Stimulated activated CD4-positive, alpha-beta T cell treated with anti-CD3 and anti-CD28 coated beads, TNF-alpha, amount 100 ng/mL, for 24 hours (primary cell): ENCODE measurements at places on chromosomes 2 and 18.

DNA sequence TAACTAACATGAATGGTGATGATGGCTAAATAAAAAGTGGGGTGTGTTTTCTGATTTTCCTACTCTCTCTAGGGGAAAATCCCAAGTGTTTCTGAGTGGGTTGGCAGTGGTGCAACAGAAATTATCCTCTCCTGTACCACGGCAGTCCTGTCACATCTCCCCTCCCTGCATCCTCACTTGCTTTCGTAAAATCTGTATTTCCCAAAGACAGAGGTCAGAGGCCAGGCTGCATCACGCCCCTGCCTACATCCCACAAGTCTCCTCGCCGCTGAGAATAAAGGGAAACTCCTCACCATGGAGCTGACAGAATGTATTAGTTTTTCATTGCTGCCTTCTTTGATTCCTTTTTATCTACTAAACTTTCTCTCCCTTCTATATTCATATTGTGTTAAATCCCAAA lies 13.1 kb downstream of the FBLN7 start:
- no peak for DNase-seq

DNA sequence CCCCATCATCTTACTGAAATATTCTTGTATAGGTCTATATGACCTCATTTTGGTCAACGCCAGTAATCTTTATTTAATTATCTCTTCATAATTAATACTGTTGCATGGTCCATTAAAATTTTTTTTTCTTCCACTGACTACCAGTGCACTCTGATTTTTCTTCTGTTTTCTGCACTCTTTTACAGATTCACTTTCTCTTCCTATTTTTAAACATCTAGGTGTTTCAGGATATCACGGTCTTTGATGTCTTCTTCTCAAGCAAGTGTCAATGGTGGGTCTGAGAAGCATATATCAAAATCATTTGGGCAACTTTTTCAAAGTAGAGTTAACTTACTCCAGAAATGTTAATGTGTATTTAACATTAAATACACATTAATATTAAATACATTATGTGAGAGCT lies 51.4 kb downstream of the CCDC141 start:
- DNase-seq: no peak

- DNase-seq: no peak
These were observed 112.3 kb downstream of the PXDN start for GRCh38 chr2:1632002-1632348.

DNA sequence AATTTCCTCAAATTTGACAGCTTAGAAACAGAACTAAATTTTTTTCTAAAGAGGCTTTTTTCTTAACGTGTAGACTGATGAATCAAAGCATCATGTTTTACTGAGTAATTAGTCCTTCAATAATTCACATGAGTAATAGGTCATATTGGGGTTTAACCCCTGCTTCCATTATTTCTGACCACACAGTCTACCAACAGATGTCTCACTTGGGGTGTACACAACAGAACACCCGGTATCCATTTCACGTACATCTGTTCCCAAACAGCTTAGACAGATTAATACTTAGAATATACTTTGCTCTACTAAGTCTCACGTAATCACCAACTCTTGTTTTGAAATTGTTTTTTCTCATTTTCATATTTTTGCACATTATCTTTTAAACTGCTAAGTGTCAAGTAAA lies 14.8 kb downstream of the CERKL start:
- no peak for DNase-seq

DNA sequence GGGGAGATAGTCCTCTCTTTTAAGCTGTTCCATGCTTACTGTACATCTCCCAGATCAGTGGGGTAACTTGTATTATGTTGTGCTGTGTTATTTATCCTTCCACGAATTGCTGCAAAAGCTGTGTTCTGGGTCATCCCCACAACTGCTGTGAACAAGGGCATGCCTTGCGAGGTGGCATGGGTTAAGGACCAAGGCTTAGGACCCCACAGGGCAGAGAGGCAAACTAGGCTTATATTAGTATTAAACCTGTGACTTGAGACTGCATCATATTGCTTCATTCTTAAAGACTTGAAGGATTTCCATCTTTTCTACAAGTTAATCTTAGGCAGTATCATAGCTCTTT lies 19.9 kb downstream of the RND3 start:
- no peak for DNase-seq

DNA sequence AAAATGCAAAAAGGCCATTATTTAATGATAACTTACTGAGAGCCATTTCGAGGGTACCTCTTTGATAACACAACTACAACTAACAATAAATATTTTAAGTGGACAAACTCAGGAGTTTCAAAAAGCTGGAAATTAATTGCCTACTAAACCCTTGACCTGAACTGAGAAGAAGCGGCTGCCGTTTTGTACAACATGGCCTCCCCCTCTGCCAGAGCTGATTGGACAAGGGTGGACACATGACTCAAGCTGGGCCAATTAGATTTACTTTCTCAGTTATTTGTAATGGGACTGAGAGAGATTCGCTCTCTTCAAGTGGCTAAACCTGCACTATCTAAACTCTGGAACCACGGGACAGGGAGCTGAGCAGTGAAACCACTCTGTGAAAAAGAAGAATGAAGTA lies 135.9 kb upstream of the SERPINE2 start:
- no peak for DNase-seq

- DNase-seq: no peak
These were observed 20.4 kb downstream of the RNF144A start for GRCh38 chr2:6937582-6937981.

GRCh38 chr2:85547089-85547858 lies 8.3 kb downstream of the MAT2A start:
- DNase-seq: no peak

GRCh38 chr2:238421695-238422035 lies 5.1 kb upstream of the ASB1 start:
- no peak for DNase-seq

- DNase-seq: no peak
These were observed 105.0 kb downstream of the SH3BP4 start for GRCh38 chr2:235056768-235057167.

DNA sequence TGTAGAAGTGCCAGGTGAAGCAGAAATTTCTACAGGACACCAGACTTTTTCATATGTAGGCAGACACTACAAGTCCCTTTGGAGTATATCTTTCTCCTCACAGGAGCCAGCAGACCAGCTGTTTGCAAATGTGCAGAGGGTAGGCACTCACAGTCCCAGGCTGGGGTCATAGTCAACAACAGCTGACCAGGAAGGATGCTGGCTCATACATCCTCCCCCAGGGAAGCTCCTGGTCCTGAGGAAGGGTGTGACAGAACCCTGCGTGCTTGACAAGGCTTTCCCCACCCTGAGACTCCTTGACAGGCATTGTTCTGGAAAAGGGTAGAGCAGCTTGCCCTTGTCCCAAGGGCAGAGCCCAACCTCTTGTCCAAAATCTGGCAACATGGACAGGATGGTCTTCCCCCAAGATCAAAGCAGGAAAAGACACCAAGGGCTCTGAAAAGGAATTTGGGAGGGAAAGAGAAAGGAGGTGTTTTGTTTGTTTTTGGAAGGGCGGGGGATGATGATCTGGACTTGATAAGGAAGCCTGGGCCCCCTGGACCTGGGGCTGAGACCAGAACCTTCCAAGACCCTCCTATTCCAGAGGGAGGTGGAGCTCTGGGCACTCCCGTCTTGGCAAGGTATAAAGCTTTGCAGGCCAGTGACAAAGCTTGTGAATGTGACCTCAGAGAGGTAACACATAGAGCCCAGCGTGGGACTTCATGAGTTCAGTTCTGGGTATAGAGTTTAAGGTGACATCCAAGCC lies 87.1 kb downstream of the GFPT1 start:
- no peak for DNase-seq

GRCh38 chr2:217834057-217834620 lies 168.7 kb downstream of the TNS1 start:
- DNase-seq: no peak

DNA sequence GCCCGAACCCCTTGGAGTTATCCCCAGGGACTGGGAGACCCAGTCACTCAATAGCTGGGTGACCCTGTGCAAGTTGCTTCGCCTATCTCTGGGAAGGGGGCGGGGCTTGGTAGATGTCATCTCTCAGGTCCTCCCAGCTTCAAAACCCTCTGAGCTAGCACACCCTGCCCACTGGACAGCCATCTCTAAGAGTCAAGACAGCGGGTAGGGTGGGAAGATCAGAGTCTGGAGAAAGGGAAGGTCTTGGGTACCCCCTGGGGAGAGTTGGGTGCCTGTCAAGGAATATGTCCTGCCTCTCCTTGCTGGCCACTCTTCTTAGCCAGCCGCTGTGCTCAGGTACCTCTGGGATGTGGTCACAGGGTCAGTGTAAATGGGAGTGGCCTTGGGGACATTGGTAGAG lies 8.0 kb downstream of the GLI2 start:
- no peak for DNase-seq

- DNase-seq: no peak
These were observed 8.2 kb upstream of the CIB4 start for GRCh38 chr2:26649322-26649721.

DNA sequence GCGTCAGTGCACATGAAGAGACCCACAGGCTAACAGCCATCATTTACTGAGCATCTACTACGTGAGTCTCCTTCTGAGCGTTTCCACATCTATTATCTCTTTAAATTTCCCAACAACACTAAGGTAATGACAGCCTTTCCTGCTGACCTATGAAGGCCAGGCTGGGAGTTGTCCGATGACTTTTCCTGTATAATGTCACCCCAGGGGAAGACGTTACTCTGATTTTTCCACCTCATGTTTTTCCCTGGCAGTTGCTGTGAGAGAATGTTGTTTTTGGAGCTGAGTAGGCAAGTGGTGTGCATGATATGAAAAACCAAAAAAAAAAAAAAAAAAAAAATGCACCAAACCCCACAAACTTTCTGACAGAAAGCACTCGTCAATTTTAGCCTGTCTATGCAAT lies 207.6 kb downstream of the SLC8A1 start:
- no peak for DNase-seq

DNA sequence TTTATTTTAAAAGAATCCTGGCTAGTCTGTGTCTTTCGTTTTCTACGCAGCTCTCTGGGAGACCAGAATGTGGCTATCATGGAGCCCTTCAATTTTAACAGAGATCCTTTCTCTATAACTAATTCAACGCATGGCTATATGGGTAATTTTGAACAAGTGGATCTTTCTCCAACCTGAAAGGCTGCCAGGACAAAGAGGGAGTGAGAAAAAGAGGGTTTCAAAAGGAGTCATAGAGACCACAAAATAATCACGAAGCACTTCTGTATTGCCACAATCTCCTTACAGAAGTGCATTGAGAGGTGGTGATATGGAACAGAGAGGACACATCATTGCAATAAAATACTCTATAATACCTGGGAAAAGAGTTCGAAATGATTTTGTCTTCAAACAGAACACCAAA lies 21.7 kb upstream of the CDH2 start:
- DNase-seq: no peak

GRCh38 chr2:4139316-4139715 lies 435.9 kb downstream of the DCDC2C start:
- DNase-seq: no peak

GRCh38 chr2:40434731-40435271 lies 17.1 kb downstream of the SLC8A1 start:
- DNase-seq: no peak

DNA sequence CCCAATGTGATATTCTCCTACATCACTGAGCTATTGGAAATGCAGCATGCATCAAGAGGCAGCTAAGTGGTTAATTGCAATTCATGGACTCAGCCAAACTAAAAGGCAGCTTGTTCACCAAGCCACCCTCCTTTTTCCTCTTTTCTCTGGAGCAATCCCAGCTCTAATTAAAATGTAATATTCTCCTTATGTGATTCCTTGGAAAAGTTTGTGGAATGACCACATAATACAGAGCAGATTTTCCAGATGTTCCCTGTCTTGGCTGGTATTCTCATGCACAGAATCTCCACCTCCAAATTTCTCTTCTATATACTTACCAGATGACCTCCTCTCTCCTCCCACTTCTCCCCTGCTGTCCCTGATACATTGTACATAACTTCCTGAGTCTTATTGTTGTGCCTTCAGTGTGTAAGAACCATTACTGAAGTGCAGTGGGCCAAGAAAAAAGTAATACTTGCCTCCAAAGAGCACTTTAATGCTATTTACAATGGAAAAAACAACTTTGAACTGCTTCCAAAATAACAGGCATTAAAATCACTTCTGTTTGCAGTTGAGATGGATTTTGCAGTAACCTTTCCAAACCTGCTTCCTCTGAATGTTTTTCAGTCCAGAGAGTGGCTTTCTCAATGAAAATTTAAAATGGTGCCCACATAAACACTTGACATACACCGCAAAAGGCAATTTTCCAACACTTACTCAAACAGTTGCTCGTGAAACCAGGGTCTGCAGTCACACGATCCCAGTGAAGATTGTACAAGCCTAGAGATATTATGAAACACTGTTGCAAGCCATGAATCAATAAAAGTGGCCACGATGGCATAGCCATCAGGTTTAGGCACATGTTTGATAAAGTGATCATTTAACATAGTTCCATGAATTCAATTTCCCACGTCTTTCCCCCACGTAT lies 258.0 kb downstream of the MTX2 start:
- DNase-seq: no peak

GRCh38 chr18:23311351-23312121 lies 141.6 kb upstream of the RIOK3 start:
- no peak for DNase-seq

DNA sequence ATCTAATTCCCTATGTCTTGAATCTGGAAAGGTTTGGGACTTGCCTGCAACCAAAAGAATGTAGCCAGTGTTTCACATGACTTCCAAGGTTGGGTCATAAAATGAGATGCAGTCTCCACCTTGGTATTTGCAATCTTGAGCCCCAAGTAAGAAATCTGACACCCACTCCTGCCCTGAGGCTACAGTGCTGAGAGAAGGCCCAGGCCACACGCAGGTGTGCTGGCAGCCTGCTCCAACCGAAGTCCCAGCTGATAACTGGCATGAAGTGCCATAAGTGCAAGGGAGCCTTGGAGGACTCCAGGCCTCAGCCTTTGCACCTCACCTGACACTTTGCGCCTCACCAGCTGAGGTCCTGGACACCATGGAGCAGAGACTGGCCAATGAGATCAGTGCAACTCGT lies 182.7 kb downstream of the ANAPC1 start:
- DNase-seq: no peak

DNA sequence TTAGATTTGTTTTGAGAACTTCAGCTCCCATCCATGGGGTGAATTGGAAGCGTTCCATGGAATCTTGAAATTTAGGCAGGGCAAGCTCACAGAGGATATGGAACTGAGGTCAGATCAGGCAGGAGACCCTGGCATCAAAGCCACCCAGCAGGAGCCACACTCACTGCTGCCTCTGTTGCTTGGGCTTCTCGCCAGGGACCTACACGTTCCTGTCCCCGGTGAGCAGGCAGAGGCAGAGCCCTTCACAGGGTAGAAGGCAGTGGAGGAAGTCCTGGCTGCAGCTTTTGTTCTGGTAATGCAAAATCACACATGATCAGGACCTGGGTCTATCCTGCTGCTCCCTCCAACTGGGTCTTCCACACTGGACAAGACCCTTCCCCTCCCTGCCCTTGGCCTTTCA lies 42.1 kb downstream of the CAPN13 start:
- no peak for DNase-seq
